ENCODE measurements at places on chromosomes 4 and X. TPM values are rescaled to one million over a fixed set of nuclear protein-coding genes. Genes with fewer than 3 reads are reported as not detected.

DNA sequence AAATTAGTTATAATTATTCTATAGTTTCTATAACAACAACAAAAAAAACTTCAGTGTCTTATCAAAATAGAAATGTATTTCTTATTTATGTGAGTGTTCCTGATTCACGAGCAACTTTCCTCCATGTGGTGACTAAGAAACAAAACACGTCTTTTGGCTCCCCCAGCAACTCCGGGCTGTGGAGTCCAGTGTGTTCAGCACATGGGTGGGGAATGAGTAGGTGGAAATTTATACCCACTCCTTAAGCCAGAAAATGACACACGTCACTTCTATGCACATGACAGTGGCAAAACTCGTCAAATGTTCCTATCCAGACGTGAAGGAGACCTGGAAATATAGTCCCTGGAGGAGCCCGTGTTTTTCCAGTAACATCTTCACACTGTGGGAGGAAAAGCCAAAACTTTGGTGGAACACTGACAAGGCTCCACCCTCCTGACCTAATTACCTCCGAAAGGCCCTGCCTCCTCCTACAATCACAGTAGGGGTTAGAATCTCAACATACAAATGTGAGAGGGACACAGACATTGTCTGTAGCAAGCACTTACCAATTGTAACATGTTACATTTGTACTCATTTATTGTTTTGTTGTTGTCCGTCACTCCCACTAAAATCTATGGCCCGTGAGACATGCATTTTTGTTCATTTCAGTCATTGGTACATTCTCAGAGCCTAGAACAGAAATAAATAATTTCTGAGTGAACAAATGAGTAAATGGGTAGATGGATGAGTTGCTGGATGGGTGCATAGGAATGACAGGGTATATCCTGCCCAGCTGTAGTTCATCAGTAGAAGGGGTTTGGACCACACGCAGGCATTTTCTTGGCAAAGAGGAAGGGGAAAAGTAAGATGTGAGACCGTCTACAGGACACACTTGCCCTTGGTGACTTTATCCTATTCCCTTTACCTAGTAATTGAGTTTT is 605.8 kb upstream of the TENM3 start:
- no peak for DNase-seq
- no peak overlapping the region for H3K4me3 ChIP-seq
- no peak overlapping the region for H3K27ac ChIP-seq
- H3K4me1 ChIP-seq, result no peaks in the 10 kb centered on the region

Gene SPANXN2
- not detected for total RNA-seq

DNA sequence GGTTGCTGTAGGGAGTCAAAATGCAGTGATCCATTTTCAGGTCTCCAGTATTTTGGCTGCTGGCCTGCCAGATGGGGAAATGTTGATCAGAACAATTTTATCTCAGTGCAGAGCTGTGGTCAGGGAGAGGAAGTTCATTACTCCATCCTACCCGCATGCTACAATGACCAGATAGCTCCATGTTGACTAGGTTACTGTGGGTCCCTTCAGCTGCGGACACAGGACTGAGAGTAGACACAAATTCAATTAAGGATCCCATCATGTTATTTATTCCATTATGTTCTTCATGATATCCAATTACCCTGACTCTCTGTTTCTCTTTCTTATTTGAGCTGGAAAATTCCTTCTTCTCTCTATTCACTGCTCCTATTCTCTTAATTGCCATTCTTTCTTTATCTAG is 16.3 kb downstream of the SYNPO2 start:
- no peak overlapping the region for H3K4me3 ChIP-seq
- no peak for DNase-seq
- H3K36me3 ChIP-seq, result no peaks in the 10 kb centered on the region
- peaks cover 14% of the 10 kb centered on the region for H3K27me3 ChIP-seq
- H3K4me1 ChIP-seq, result no peaks in the 10 kb centered on the region

Gene OTC
- not detected for total RNA-seq

Gene TDO2
- total RNA-seq, result not detected

DNA sequence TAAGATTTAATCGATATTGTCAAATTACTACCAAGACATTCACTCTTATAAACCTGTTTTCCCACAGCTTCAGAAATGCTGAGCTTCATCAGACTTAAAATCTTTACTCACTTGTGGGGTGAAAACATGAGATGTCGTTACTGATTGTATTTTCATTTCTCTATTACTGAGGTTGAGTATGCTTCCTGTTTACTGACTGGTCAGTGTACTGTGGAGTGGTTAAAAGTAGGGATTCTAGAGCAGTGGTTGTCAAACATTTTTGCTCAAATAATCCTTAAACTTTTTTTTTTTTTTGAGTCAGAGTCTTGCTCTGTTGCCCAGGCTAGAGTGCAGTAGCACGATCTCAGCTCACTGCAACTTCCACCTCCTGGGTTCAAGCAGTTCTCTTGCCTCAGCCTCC is 50.3 kb downstream of the NSUN7 start:
- H3K27me3 ChIP-seq, result no peaks in the 10 kb centered on the region
- H3K4me3 ChIP-seq, result no peak overlapping the region
- DNase-seq, result no peak
- H3K36me3 ChIP-seq, result no peaks in the 10 kb centered on the region
- no peaks in the 10 kb centered on the region for H3K4me1 ChIP-seq
